AG08396 (cell line): ENCODE measurements at places on chromosomes 2 and 18.

GRCh38 chr2:128091726-128092080, 703 bp downstream of the UGGT1 start:
- peak; percentile 26 for DNase-seq

GRCh38 chr2:138267902-138268254, 233.7 kb upstream of the SPOPL start:
- DNase-seq = no peak

DNA sequence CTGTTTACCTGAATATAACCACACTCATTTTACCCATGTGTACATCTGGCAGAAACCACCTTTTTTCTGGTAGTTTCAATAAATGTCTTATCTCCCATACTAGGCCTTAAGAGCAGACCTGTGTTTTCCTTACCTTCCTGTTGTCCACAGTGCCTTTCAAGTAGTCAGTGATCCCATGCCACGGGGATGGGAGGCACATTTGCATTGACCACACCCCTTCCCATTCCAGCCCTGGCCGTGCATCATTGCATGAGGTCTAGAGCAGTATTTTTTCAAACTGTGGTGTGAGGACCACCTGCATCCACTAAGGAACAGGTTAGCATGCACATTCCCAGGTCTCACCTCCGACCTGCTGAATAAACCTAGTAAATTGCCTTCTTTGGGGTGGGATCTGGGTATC, 165.2 kb upstream of the FOSL2 start:
- DNase-seq = no peak

DNA sequence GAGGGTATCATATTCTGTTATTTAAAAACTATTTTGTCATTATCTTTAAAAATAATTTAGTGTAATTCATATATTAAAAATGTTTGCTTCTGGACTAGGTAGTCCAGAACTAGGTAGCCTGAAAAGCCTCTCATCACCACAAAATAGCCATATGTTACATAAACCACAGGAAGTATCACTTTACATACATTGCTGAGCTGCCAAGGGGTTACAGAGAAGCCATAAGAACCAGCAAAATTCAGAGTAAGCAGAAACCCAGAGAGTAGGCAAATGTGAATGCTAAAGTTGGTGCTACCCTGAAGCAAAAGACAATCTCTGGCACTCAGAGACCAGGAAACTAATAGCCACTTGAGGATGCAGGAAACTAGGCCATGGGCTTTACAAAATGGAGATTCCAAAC, 60.9 kb downstream of the LOXHD1 start:
- DNase-seq = no peak

DNA sequence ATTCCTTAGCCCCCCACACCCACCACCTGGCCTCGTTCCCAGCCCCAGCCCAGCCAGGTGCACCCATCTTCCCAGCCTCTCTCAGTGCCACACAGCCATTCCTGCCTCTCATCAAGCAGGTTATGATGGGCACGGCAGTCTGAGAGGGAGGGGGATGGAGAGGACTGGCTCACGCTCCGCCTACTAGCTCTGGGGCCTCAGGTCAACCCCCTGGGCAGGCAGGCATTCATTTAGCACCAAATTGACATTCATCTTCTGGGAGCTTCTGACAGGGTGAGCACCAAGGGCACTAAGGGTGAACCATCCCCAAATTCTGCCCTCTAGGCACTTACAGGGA, 66.2 kb upstream of the FOSL2 start:
- DNase-seq = no peak

DNA sequence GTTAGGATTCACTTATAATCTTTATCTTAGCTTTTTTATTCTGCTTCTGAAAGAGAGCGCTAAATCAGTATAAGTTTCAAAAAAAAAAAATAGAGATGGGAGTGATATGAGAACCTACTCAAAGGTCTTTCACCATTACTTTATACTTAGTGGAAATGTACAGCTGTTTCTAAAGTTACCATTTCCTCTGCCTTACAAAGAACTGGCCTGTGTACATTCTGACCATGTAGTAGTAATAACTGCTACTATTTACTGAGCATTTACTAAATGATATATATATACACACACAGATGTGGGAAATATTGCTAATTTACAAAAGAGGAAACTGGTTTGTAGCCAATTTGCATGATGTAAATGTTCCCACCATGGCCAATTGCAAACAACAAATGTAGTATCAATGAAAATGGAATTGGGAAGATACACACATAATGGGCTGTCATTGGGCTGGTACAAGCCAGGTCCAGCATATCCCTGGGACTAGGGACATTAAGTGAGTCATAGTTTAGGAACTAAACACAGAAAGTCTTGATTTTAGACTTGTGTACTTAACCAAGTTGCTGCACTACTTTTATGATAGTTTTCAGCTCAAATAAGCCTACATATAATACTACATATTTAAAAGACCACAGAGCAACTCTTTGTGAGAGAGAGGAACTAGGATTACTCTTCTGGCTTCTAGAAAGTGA, 67.1 kb downstream of the DYNC1I2 start:
- DNase-seq = peak; percentile 11
